ENCODE measurements at places on chromosomes 16 and 17. TPM values are rescaled to one million over a fixed set of nuclear protein-coding genes. Genes with fewer than 3 reads are reported as not detected.

Gene TMC8
- total RNA-seq: 9.9 TPM

Gene SLC35G6
- total RNA-seq: not detected

Gene CTRL
- total RNA-seq: 1.8 TPM

Gene SULT1A3
- total RNA-seq: 15.7 TPM

Gene KRTAP2-1
- not detected for total RNA-seq

Gene VPS4A
- 43.8 TPM for total RNA-seq

Gene ORC6
- 1.3 TPM for total RNA-seq

Gene MOSMO
- total RNA-seq: 29.5 TPM

Gene MYH13
- total RNA-seq: not detected

Gene YPEL3
- 106 TPM for total RNA-seq

Gene KRTAP1-4
- not detected for total RNA-seq

Gene SOX15
- 4.1 TPM for total RNA-seq

Gene DNAI2
- not detected for total RNA-seq

Gene KRTAP4-4
- not detected for total RNA-seq

Gene CPHXL2
- total RNA-seq: not detected

Gene MEIOC
- not detected for total RNA-seq

Gene UTS2R
- total RNA-seq: not detected

Gene CCL4
- 12.0 TPM for total RNA-seq

Gene VTN
- total RNA-seq: 0.32 TPM

Gene CTF1
- 2.6 TPM for total RNA-seq

Gene LGALS9B
- total RNA-seq: not detected

Gene KCNJ18
- not detected for total RNA-seq
